ENCODE measurements at places on chromosomes 3 and 15. TPM values are rescaled to one million over a fixed set of nuclear protein-coding genes. Genes with fewer than 3 reads are reported as not detected.
A peak's percentile ranks its signal among the peaks of the same experiment; 100 is the strongest.

GRCh38 chr3:45227946-45228345, 1.9 kb upstream of the TMEM158 start:
- DNase-seq: no peak

DNA sequence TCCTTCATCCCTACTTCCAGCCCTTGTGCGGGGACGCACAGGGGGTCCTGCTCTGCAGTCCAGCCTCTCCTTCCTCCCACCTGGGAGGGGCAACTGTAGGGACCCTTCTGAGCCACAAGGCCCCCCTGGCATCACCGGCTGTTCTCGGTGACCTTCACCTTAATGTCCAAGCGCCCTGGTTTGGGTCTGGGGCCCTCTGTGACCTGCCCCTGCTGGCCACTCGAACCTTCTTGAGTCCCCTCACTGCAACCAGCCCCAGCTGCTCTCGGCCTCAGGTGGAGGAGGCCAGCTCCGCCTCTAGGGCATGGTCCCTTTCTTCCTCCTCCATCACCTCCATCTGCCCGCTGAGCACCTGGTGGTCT, 57.9 kb downstream of the RGMA start:
- DNase-seq: no peak

DNA sequence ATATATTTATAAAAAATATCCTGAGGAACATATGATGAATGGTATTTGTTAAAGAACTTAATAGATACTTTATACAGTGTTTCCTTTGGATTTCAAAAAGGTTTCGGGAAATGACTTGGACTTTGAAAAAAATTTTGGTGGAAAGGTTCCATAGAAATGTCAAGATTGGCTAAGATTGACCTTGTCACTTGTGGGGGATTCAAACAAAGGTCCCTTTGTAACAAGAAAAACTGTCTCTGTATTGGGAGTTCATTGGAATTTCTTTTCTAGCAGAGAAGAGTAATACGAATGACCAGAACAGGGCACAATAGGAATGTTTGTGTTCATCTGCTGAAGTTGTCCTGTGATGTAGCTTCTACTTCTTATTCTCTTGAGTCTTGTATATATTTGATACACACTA, 43.2 kb downstream of the ARHGEF26 start:
- DNase-seq: no peak

- no peak for DNase-seq
Observed at GRCh38 chr15:47924381-47924780, 196.4 kb upstream of the SLC24A5 start.

- DNase-seq: no peak
Observed at GRCh38 chr15:33960549-33960935, 7.8 kb upstream of the CHRM5 start.

DNA sequence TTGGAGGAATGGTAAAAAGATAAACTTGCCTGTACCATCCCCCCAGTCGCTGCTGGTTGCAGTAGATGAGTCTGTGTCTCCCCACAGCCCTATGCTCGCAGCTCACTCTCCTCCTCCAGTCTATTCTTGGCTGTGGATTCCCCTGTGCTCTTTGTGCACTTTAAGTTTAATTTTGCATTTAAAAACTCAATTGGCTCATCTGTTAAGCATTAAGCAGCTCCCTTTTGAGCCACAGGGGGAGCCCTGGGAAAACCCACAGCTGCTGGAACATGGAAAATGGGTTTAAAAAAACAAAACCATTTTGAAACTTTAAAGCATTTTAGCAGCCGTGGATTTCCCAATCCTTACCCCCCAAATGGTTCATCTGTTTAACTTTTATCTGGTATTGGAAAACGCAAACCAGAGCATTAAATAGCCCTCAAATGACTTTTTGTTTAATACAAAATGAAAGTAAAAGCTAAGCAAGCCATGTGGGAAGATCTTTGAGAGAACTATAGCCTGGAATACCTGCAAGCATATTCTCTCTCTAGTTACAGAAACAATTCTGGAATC, 536.9 kb downstream of the ZIC1 start:
- DNase-seq: no peak

GRCh38 chr3:86333636-86334035, 657.3 kb downstream of the VGLL3 start:
- DNase-seq: no peak

- DNase-seq: no peak
Observed at GRCh38 chr3:128995737-128996136, 1.9 kb upstream of the CFAP92 start.

DNA sequence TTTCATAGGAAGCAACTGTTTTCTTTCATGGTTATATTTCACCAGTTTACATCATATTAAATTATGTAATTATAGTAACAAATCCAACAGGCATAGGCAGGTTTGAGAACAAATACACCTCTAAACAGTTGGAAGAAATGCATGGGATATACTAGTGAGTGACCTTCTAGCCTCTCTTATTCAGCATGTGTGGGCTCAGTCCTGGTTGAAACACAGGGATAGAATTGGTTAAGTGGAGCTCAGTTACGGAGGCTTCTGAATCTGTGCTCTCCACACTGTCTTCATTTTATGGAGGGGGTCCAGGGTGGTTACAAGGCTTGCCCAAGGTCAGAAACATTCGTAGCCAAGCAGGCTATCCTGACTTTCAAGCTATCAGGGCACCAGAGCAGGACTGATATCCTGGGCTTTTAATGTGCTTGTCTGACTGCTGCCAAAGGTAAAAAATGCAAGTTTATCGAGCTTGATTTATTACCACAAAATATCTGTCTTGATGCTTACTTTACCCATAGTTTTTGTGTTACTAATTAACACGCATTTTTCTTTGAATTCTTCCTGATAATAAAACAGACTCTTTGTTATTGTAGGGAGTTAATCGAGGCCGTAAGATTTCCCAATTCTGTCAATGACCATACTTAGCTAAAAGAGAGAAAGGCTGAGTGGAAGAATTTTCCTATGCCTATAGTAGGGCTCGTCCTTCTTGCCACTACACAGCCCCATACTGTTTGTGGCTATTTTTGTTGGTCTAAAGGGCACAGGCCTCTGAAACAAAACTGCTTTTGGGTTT, 89.6 kb downstream of the FILIP1L start:
- no peak for DNase-seq

- DNase-seq: no peak
Observed at GRCh38 chr3:163939926-163940325, 1138.4 kb downstream of the SI start.

DNA sequence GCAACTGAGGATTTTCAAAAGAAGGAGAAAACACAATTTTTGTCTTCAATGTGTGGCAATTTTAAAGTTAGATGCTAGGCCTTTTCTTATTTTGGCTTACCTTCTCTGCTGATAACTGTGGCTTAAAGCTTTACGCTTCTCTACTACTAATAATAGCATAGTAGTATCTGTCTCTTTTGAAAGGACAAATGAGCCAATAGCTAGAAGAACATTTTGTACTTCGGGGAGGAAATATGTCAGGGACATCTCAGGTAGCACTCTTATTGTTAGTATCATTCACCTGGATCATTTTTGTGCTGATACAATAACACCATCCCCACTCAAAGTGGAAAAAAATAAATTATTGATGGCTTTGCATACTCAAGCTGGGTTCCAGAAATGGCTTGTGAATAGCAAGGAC, 586.1 kb upstream of the TBL1XR1 start:
- no peak for DNase-seq

GRCh38 chr3:154786724-154787123, 293.4 kb upstream of the MME start:
- DNase-seq: no peak

- DNase-seq: peak; percentile 17
Observed at GRCh38 chr3:31562525-31562924, 29.8 kb downstream of the STT3B start.

- DNase-seq: no peak
Observed at GRCh38 chr15:28931828-28932227, 46.1 kb downstream of the APBA2 start.

- DNase-seq: no peak
Observed at GRCh38 chr3:67093305-67093704, 95.2 kb downstream of the KBTBD8 start.

DNA sequence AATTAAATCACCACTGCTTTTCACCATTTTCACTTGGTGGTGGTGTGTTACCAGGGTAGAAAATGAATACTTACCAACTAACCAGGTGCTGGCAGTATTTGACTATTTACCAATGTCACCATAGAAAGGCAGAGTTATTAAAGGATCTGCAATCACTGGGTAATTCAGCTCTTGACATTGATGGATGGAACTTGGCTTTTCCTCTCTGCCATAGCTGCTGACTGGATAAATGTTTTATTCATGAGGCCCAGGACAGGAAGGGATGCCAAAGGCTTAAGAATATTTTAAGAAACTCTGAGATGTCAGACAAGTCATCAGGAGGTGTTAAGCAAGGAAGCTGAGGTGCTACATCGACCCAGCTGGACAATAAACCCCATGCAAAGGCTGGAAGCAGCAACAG, 495.5 kb upstream of the CFAP20DC start:
- no peak for DNase-seq

- DNase-seq: no peak
Observed at GRCh38 chr15:52010633-52011595, 8.1 kb upstream of the MAPK6 start.

DNA sequence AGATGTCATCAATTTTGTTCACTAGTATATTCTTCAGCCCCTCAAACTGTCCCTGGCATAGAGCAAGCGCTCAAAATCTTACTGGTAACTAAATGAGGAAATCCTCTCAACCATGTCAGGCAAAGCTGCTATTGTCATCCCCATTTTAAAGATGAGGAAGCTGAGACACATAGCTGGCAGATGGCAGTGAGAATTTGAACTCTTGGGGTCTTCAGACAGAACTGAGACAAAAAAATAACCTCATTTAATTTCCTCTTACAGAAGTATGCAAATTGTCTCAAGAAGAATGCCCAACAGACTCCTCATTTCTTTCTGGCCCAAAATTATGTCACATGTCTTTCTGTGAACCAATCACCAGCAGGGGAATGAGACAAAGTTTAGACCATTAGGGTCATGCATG, 40.2 kb upstream of the LYZL4 start:
- no peak for DNase-seq

GRCh38 chr3:193974191-193974652, 161.7 kb upstream of the HES1 start:
- no peak for DNase-seq

- DNase-seq: no peak
Observed at GRCh38 chr3:160291290-160291908, 66.2 kb downstream of the C3orf80 start.

GRCh38 chr3:172437713-172438112, 10.5 kb downstream of the GHSR start:
- DNase-seq: no peak

- no peak for DNase-seq
Observed at GRCh38 chr15:49927189-49927861, 191.7 kb downstream of the ATP8B4 start.

DNA sequence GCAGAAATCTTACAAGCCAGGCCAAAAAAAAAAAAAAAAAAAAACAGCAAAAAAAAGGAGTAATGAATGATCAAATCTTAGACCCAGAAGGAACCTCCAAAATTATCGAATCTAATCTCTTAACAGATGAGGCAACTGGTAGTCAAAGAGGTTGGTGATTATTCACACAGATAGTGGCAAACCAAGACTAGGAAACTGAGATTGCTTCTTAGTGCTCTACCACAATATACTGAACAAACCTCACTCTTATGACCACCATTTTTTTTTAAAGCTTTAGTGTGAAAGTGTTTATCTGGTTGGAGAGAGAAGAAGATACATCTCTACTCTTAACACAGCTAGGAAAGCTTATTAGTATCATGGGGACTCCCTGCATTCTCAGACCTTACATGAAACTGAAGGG, 17.3 kb downstream of the ATOSA start:
- no peak for DNase-seq

- no peak for DNase-seq
Observed at GRCh38 chr3:167918686-167919085, 177.0 kb downstream of the GOLIM4 start.

- DNase-seq: no peak
Observed at GRCh38 chr15:90903733-90904536, 833 bp downstream of the MAN2A2 start.

GRCh38 chr3:177131927-177132636, 65.2 kb downstream of the TBL1XR1 start:
- no peak for DNase-seq

DNA sequence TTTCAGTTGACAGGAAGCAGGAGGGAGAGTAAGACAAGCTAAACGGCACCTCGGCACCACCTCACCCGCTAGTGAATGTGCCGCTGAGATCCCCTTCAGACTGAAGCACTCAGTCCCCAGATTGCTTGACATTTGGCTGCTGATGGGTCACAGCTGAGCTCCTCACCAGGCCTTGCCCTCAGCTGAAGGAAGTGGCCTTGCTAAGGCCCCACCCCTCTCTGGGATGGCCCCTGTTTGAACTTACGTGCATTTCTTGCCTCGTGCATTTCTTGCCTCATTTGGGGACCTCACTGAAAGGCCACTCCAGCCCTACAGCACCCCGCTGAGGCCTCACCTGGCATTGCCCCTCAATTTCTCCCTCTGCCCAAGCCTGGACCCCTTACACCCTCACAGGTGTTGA, 39.8 kb downstream of the EOGT start:
- DNase-seq: no peak

NPTN gene
- 9.3 TPM for total RNA-seq

AKAP13 gene
- 304 TPM for total RNA-seq

GCHFR gene
- total RNA-seq: 14.8 TPM

PXYLP1 gene
- total RNA-seq: 22.6 TPM

CATSPER2 gene
- total RNA-seq: 3.0 TPM

BMF gene
- total RNA-seq: 13.5 TPM

C3orf85 gene
- total RNA-seq: not detected

AMT gene
- 12.7 TPM for total RNA-seq

NDN gene
- total RNA-seq: not detected

IGF2BP2 gene
- total RNA-seq: 0.25 TPM

TMEM41A gene
- 29.1 TPM for total RNA-seq

GXYLT2 gene
- 0.08 TPM for total RNA-seq

PLSCR2 gene
- total RNA-seq: not detected

EBLN2 gene
- 16.0 TPM for total RNA-seq

SLC24A5 gene
- total RNA-seq: not detected
